ENCODE measurements at places on chromosomes 5 and 9.

DNA sequence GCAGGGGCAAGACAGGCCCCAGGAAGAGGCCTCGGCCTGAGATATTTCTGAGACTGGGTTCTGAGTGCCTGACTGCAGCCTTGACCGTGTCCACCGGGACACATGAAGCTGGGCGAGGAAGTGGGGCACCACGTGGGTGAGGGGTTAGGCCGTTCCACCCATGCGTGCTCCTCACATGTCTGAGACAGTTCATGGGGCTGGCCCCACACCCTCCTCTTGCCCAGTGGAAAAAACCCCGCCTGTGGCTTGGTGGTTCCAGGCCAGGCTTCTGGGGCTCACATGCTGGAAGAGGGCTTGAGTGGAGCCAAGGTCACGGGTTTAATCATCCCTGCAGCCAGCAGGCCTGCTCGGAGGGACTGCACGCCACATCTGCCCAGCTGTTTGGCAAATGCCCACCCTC, 11.4 kb downstream of the HMCN2 start:
- no peak for DNase-seq

GRCh38 chr5:38667499-38667776, 111.0 kb upstream of the LIFR start:
- DNase-seq: no peak

GRCh38 chr5:181167814-181168488, 20.6 kb downstream of the OR2V2 start:
- no peak for DNase-seq

DNA sequence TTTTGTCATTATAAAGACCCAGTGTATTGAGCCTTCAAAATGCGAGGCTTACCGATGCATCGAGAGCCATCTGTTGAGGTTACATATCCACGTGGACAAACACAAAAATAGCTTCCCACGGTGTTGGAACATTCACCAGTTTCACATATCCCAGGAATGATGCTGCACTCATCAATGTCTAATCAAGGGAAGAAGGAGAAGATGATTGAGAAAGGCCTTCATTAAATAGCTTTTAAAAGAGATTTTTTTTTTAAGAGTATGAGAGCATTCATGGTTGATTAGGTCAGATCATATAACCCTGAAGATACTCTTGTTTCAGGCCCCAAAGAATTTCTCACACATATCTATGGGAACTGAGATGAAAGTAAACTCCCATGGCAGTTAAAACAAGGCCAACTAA, 129.4 kb downstream of the FBN2 start:
- DNase-seq: no peak

DNA sequence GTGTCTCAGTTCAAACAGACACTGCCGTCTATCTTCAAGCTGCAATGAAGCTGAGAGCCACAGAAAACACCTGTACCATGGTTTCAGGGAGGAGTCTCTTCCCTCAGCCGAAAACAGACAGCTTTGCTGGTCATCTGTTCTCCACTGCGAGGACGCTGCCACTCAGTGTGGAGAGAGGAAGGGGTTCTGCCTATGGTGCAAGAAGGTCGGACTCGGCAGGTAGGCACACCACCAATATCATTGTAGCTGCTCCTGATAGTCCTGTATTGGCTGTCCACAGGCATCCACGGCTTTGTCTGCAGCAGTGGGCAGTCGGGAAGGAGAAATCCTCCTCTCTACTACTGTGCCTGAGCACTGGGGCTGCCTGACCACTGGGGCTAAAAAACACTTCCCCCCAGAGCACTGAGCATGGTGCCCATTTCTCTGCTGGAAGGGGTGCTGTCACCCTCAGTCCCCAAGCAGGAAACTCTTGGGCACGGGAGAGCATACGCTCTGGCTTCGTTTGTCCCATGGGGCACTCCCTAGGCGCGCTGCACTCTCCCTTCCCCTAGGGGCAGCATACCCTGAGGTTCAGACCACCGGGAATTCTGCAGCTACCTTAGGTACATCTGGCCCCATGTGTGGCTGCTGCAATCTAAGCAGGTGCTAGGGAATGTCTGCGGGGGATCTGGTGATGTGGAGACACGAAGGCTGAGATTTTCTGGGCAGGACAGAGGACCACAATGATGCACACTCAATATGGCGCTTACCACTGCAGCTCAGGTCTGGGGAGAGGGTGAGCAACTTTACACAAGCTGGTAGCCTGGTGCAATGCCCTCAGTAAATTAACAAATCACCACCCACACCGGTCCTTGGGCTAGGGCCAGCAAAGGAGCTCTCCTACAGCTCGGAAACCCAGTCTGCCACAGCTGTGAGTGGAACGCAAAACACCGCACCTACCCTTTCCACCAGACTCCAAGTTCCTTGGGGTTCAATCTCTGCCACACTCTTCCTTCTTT, 880.9 kb upstream of the SEMA6A start:
- DNase-seq: peak; percentile 7

DNA sequence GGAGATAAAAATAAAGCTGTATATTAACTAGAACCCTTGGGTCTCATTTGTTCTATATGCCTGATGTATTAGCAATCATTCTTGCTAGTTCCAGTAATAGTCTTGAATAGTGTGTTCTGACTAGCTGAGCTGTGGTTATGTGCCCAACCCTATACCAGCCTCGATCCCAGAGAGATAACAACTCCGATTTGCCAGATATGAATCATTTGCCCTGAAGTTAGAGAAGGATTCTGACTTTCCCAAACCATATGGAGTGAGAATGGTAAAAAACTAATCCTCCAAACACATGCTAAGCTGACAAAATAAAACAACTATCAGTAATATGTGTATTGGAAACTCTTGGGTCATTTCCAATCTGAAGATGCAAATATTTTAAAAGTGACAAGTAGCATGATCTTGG, 64.8 kb downstream of the ALDH1A1 start:
- DNase-seq: peak; percentile 24

DNA sequence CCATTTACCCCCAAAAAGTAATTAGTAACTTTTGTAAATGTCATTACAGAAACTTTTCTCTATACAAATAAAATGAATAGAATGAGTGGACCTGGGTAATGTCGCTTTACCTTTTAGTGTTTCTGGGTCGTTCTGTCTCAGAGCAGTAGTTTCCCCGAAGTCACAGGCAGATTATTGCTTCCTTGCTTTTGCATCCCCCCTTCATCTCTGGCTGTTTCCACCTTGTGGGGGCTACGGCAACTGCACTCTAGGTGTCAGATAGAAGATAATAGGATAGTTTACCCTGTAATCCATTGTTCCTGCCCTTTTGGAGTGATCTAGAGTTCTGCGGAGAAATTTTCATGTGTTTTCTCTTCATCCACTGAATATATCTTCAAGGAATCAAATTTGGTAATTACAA, 68.7 kb downstream of the PRR16 start:
- no peak for DNase-seq

GRCh38 chr5:17925276-17925675, 291.0 kb downstream of the TAF11L14 start:
- DNase-seq: no peak

GRCh38 chr5:145521523-145521922, 313.6 kb downstream of the PRELID2 start:
- no peak for DNase-seq

- no peak for DNase-seq
Observed at GRCh38 chr9:82406456-82407085, 418.0 kb downstream of the SPATA31D1 start.

- peak; percentile 33 for DNase-seq
Observed at GRCh38 chr5:19322716-19323485, 665.1 kb downstream of the CDH18 start.

DNA sequence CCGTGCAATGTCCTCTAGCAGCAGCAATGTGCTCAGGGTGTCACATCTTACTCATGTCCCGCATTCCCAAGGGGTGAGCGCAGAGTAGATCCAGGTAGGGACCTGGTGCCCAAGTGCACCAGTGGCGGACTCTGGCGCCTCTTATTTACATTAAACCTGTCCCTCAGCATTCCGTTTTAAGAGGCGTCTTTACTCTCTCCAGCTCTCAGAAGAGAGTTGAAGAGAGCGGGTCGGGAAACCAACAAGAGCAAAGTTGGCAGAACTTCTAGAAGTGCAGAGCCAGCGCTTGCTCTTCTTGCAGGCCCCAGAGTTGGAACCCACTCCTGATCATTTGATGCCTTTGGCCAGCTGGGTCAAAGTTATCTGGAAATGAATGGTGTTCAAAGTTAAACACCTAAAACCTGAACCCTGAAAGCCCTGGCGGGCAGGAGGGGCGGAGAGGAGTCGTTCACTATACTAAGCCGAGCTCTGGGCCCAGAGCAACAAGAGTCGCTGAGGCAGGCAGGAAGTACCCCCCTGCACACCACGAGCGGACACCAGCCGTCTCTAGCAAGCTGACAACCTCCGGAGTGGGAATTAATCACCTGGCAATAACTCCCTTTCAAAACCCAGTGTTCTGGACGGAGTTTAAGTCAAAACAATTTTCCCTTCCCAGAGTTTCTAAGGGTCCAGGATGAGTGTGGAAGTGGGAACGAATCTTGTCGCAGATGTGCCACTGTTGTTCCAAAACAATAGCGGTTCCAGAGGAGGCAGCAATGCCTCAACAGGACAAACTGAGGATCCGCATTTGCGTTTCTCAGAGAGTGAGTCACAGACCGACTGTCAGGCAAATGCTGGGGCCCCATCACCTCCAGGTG, 122.8 kb downstream of the TMEM161B start:
- DNase-seq: peak; percentile 16

- DNase-seq: peak; percentile 49
Observed at GRCh38 chr5:378976-379742, 57.6 kb downstream of the AHRR start.

- DNase-seq: peak; percentile 76
Observed at GRCh38 chr9:120608421-120608820, 28.5 kb upstream of the CDK5RAP2 start.

DNA sequence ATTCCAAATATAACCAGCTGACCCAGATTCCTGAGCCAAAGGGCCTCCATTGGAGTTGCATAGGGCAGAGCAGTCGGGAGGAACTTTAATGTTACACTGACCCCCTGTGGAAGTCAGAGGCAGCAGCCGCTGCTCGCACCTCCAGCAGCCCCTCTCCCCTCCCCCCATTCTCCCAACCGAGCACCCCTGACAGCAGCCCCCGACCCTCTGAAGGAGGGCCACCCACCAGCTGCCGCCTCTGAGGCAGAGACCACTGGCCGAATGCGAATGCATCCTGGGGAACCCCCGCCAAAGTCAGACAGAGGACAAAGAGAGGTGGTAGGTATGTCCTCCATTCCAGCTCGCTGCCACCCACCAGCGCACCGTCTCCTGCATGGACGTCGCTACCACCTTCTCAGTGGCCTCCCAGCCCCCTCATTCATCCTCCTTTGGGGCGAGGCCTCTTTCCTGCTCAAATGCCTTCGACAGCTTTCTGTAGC, 231.0 kb downstream of the CDK5RAP2 start:
- DNase-seq: peak; percentile 38

GRCh38 chr9:119968836-119969707, 599.8 kb upstream of the BRINP1 start:
- DNase-seq: peak; percentile 77

DNA sequence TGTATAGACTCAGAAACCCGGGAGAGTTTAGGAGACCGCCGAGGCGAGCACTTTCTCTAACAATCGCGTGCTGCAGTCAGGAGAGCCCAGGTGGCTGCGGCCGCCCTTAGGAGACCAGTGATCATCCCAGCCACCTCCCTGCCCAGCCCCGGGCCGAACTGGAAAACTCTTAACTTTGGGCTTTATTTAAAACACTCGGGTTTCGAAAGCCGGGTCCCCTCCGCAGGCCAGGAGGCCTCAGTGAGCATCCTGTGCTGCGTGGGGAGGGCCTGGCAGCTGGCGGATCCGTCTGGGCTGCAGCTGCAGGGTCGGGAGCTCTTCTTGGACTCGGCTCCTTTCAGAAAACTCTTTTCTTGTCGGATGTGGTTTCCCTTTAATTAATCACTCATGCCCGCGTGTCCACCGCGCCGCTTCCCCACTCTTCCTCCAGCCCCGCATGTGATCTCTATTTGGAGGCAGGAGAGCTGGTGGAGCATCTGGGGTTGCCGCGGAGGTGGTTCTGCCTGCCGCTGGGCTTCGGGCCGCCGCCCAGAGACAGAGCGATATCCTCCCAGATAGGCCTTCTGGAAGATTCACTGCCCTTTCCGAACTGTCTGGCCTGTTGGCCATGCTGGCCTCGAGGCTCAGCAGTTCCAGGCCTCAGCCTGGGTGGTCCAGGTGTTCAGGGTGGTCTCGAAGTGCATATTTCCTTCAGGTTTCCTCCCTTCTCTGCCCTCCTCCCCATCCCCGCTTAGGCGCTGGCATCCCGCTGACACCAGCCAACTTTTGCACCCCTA, 59.5 kb downstream of the TMEM174 start:
- no peak for DNase-seq

- DNase-seq: no peak
Observed at GRCh38 chr5:152404494-152404893, 585 bp downstream of the NMUR2 start.

DNA sequence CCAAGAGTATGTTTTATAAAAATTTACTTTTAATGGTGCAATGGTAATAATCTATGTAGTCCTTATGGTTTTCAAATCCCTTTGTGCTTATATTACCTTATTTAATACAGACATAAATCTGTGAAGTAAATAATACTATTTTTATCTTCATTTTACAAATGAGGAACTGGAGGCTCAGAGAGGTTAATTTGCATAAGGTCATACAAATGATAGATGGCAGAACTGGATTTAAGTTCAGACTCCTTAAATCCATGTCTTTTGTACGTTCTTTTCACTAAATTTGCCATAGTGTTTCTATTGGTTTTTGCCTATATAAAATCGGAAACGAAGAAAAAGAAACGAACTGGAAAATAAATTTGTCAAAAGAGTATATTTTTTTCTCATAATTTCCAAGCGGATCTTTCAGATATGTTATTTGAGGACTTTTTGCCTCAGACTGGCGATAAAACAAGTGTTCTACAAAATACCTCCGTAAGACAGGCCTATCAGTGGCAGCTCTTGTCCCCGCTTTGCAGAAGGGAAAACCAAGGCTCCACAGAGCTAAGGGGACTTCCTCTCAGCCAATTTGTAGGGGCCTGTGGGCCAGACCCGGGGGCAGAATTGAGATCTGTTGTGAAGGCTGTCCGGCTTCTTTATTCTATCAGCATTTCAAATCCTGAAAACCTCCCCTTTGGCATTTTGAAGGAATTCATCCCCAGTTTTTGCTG, 1.1 kb upstream of the TNFAIP8 start:
- no peak for DNase-seq

DNA sequence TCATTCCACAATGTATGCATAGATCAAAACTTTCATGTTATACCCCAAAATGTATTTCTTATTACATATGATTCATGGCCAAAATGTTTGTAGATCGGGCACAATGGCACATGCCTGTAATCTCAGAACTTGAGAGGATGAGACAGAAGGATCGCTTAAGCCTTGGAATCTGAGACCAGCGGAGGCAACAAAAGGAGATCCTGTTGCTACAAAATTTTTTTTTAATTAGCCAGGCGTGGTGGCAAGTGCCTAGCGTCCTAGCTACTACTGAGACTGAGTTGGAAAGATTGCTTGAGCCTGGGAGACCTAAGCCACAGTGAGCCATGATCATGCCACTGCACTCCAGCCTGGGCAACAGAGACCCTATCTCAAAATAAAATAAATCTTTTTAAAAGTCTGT, 89.9 kb downstream of the MAPKAP1 start:
- DNase-seq: no peak

DNA sequence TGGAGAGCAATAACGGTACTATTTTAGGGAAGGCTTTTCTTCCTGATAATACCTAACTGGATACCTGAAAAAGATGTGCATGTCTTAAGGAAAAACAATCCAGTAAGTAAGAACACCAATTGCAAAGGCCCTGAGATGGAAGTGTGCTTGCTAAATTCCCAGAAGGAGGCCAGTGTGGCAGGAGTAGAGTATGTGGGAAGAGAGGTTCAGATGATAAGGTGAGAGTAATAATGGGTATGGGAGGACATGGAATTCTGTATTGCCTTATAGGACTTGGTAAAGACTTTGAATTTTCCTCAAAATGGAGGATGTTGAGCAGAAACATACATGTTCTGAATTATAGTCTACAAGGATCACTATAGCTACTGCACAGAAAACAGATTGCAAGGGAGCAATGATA, 89.3 kb downstream of the COMMD10 start:
- DNase-seq: no peak

Data from trophoblast cell (in vitro differentiated cells and primary cell).